Omental fat pad (tissue), 4 donors: ENCODE measurements at places on chromosomes 12 and 14. TPM values are rescaled to one million over a fixed set of nuclear protein-coding genes. Genes with fewer than 3 reads are reported as not detected.

Gene LRRC10
- not detected for total RNA-seq

Gene TMEM19
- total RNA-seq: 17.3 TPM

Gene SERPINA10
- total RNA-seq: not detected

Gene CCDC175
- total RNA-seq: not detected

Gene YBX3
- 537 TPM for total RNA-seq

Gene DGKA
- 36.0 TPM for total RNA-seq

Gene STAC3
- 2.4 TPM for total RNA-seq

Gene PMEL
- total RNA-seq: 1.7 TPM

Gene DIO2
- total RNA-seq: 0.56 TPM

Gene TDRD9
- total RNA-seq: 8.0 TPM

Gene ERP29
- 28.6 TPM for total RNA-seq

DNA sequence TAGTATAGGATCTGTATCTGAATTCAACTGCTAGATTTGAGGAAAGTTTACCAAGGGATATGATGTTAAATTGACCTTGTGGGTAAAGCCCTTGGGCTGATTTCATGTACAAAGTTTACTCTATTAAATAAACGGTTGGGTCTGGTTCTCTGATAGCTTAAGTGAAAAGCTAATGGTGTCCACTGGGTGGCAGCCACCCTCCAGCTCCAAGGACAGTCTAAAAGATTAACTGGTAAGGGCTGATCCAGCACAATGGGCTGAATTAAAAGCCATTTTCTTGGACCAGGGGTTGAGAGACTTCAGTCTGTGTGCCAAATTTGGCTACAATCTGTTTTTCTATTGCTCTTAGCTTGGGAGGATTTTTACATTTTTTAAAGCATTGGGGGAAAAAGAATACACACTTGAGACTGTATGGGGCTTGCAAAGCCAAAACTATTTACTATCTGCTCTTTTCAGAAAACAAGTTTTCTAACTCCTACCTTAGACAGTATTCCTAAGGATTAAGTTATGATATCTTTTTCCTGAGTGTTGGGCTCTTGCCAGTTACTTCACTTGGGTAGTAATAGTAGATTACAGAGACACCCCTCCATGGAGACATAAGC is 116.5 kb downstream of the GPHN start:
- no peak for DNase-seq

GRCh38 chr12:39931231-39931630 is 174.7 kb downstream of the SLC2A13 start:
- no peak for DNase-seq

DNA sequence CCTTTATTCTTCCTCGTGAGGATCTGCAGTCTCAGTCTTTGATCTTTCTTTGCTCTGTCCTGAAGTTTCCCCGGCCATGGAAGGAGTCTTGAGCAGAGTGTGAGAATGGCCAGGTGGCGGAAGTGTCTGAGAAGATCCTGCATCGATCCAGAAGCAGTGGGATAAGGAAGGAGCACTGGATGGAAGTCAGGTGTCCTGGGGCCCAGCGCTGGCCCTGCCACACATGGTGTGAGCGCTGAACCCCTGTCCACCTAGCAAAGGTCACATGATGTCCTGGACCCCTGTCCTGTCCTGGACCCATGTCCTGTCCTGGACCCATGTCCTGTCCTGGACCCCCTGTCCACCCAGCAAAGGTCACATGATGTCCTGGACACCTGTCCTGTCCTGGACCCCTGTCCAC is 111.8 kb upstream of the MED13L start:
- no peak for DNase-seq

- DNase-seq: no peak
Observed at GRCh38 chr14:75069811-75070145, 337 bp downstream of the ZC2HC1C start.

GRCh38 chr14:102684298-102684663 is 91.8 kb downstream of the RCOR1 start:
- no peak for DNase-seq

- peak; percentile 92 for DNase-seq
Observed at GRCh38 chr12:104671409-104672095, 214.8 kb downstream of the CHST11 start.

- DNase-seq: no peak
Observed at GRCh38 chr12:53733051-53733806, 6.0 kb upstream of the CALCOCO1 start.

DNA sequence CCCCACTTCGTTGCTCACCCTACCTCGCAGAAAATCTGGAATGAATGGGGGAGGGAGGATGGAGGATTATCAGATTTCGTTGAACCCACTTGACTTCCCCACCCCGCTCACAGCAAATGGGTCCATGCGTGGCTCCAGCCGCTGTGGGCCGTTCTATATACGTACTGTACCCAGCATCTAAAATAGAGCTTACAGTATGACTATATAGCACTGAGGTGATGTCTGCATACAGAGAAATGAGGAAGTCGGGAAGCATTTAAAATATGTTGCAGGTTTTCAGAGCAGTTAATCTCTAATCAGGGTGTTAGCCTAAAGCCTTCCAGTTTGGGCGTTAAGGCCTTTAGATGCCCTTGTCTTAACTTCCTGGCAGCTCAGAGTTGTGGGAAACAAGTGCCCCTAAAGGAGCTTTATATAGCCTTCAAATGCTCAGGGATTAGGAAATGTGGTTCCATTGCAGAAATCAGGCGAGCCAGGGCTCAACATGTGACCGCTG is 1.4 kb downstream of the BICDL1 start:
- no peak for DNase-seq

DNA sequence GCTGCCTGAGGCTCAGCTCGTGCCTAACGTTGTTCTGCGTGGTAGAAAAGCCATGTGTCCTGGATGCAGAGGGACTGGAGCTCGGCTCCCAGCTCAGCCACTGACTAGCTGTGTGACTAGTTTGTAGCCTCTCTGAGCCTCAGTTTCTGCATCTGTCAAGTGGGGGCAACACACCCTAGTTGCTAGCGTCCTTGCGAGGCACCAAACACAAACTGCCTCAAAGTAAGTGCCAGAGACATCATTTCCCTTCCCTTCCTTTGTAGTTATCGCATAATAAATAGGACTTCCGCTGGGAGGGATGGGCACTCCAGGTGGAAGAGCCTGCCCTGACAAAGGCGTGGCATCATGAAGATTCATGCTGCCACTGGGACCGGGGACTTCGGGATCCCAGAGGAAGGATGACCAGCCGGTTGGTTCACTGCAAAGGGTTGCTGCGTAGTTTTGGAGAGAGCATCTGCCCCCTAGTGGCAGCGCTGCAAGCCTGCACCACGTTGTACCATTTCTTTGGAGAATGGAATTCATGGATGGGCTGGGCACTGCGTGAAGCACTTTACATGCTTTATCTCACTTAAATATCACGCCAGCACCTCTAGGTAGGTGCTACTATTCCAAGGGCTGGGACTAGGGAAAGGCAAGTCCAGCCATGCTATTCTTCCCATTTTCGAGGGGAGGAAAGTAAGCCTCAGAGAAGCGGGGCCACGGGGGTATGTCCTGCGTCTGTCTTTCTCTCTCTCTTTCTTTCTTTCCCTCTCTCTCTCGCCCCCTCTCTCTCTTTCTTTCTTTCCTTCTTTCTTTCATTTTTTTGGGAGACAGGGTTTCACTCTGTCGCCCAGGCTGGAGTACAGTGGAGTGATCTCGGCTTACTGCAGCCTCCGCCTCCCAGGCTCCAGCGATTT is 4.6 kb downstream of the CCDC197 start:
- no peak for DNase-seq

- no peak for DNase-seq
Observed at GRCh38 chr14:100294213-100294962, 11.9 kb downstream of the SLC25A29 start.

- no peak for DNase-seq
Observed at GRCh38 chr14:30299915-30300314, 259.0 kb upstream of the G2E3 start.

GRCh38 chr12:92468358-92469020 is 234.3 kb upstream of the PLEKHG7 start:
- DNase-seq: no peak

DNA sequence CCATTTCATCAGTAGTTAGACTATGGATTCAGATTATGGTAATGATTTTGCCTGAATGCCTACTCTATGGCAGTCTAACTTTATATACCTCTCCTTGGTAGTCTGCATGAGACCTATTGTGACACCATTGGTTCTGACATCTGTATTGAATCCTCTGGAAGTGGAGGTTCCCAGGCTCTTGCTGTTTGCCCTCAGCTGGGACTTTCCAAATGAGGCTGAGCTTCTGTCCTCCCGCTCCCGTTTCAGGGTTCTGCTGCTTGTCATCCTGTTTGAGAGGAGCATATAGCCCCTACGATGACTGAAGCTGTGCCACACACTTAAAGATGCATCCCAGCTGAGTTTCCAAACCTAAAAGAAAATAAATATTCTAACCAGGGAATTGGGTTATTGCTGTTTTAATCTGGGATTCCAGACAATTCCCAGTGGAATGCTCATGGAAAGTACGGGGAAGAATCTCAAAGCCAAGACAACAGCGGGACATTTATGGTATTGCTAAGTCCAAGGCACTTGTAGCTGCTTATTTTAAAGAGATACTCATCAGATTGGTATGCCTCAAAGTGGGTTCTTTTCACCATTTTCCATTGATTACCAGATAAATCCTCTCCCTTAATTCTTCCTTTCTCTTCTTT is 105.9 kb downstream of the ETV6 start:
- no peak for DNase-seq

DNA sequence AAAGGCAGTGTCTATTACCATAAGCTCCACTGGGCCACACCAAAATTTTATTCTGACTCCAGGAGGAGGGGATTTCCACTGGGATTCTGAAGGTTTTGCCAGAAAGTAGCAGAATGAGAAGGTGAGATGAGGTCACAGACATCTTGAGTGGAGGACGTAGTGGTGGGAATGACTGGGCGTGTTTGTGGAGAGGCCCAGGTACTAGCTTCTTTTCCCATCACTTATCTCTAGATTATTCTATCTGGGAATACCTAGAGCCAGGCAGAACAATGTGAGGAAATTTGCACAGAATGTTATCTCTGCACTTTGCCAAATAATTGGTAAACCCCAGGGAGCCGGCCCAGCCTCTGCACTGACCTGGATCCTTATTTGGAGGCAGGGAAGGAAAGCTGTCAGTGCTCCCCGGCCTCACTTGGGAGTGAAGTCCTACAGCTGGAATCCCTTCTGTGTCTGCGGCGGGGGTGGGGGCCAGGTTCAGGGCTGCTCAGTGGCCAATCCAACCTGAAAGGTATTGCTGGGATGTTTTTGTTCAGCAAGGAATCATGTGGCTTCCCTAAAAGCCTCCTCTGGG is 129.4 kb downstream of the C12orf75 start:
- no peak for DNase-seq

DNA sequence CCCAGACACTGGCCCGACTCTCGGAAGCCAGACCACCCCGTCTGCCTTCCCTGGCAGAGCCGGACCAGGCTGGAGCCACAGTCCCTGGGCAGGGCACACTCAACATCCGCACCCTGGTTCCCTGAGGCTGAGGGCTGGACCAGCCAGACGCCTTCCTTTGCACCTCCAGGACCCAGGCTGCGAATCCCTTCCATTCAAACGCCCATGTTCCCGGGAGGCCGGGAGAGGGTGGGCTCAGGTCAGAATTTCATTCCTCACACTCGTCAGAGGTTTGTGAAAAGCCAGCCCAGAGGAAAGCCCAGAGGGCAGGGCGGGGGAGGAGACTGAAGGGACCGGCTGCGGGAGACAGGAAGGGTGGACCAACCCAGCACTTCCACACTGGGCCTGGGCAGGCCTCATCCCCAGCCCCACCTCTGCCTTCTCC is 58.7 kb downstream of the LRRC74A start:
- no peak for DNase-seq

DNA sequence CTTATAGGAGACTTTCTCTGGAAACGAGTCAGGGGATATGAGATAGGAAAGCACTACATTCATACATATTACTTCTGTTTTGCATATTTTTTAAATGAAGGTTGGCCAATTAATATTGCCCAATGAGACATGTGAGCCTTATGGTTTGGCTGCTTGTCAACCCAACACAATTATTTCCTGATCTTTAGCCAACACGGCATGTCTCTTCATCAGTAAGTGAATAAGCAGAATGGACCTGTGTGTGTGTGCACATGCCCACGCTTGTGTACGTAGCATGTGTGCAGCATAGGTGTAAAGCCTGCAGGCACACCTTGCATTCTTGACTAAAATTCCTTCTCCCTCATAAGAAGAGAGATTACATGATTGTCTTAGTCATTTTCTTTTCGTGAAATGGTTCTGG is 88.3 kb downstream of the STON2 start:
- DNase-seq: no peak

GRCh38 chr12:124453419-124454351 is 113.7 kb downstream of the NCOR2 start:
- no peak for DNase-seq

- DNase-seq: no peak
Observed at GRCh38 chr14:63671987-63672386, 30.3 kb upstream of the WDR89 start.

- DNase-seq: no peak
Observed at GRCh38 chr14:100376751-100377171, 53.6 kb downstream of the SLC25A47 start.

DNA sequence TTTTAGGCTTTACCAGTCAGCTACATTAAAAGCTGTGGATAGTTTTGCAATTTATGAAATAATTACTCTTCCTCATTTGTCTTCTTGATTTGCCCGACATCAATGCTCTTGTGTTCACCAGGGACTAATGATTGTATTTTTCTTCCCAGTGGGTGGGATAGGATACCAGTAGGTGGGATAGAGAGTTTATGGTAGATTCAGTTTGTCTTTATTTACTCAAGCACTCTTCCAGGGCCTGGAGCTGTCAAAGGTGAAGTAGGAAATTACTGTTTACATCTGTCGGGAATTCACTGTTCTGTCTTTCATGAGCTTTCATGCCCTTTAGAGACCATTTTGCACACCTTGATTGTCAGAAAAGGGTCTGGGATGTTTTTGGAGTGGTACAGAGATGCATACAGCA is 36.6 kb downstream of the ETV6 start:
- no peak for DNase-seq

DNA sequence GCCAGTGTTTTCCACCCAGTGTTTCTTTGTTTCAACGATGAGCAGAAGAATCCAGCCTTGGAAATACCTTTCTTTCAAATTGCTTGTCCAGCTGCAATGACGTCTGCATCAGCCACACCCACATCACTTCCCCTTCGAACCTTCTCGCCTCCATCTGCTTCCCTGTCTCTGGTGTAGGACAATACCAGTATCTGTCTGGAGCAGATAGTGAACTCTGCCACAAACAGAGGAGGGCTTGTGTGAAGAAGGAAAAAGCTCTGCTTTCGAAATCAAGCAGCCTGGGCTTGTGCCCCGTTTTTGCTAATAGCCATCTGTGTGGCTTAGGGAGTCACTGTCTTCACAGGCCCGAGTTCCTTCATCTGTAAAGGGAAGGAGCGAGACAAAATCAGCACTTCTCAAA is 415.4 kb downstream of the ZFP36L1 start:
- DNase-seq: no peak
